Fibroblast of villous mesenchyme (primary cell): ENCODE measurements at places on chromosomes 4 and X. TPM values are rescaled to one million over a fixed set of nuclear protein-coding genes. Genes with fewer than 3 reads are reported as not detected.

Gene TBC1D9
- 17.1 and 31.5 TPM in 2 replicates for total RNA-seq

Gene MGST2
- total RNA-seq: 8.7 and 16.8 TPM in 2 replicates

Gene HSFX1
- total RNA-seq: 0.43 and 0.64 TPM in 2 replicates

Gene MCF2
- total RNA-seq: under 0.01 TPM in 2 replicates

Gene INPP4B
- 51.9 and 64.3 TPM in 2 replicates for total RNA-seq
